ENCODE measurements at places on chromosomes 1 and 21.

DNA sequence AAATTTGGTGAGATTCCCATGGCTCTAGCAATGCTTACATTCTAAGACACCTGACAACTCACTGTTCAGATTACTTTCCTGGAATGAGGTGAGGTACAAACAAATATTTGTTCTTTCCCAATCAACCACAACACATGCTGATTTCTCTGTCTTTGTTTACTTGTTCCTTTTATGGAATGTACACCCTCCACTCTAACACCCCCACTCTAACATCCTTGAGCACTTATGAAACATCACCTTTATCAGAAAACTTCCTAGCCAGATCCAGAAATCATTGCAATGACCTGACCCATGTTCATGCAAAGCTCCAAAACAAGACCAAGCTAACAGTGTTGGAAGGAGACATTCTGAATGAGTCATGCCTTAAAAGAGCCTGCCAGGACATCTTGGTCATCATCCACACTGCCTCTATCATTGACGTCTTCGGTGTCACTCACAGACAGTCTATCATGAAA is 35.5 kb downstream of the HSD3B1 start:
- no peak for DNase-seq

DNA sequence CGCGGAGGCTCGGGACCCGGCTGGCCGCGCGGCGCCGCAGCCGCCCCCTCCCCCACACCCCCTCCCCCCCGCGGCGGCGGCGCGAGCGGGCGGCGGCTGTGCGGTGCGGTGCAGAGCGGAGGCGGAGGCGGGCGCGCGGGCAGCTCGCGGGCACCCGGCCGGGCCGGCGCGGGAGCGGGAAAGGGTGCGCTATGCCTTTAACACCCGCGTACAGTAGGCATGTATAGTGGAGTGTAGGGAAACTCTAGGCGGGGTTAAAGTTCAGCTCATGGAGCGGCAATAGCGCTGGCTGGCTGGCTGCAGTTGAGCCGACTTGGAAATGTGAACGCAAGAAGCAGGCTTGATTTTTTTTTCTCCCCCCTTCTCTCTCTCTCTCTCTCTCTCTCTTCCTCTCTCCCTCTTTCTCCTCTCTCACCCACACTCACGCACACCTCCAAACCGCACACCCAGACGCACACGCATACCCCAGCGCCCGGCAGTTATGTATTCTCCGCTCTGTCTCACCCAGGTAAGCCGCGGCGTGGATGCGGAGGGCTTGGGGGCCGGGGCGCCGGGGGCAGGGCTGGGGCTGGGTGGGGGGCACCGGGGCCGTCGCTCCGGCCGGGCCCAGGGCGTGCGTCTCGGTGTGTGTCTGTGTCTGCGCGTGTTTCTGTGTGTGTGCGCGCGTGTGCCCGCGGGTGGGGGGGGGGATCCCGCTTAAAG is at the start of gene NFIA:
Gene NFIA, plus strand, starts transcription at position 251 of the 702 bp plus-strand sequence.
- no peak for DNase-seq

DNA sequence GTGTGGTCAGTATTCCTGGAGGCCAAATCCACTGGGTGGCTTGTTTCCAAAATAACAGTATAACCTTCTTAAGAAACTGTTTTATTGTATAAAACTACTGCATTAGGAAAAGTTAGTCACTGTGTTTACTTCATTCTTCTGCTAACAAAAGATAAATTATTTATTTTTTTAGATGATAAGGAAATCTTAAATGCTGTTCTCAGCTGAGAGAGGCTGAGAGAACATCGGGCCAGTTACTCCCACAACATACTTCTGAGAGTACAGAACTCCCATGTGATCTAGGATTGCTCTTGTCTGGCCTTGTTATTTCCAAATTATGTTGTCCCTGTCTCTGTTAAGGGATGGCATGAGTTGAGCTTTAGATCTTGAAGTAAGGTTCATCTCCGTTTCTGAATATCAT is 96.7 kb upstream of the CXADR start:
- no peak for DNase-seq

DNA sequence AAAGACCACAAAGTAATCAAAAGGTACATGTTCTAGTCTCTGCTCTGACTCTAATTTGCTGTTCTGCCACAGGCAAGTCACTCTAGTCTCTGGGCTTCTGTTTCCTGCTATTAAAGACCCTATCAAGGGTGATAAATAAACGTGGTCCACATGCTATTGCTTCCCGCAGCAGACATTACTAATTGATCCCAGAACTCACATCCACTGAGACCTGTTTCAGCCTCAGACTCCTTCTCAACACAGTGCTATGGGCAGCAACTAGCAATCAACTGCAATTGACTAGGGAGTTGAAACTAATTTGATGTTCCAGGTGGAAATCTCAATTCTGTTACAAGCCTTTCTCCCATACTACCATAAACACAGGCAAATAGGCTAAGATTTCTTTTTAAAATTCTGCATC is 150.5 kb downstream of the KAZN start:
- no peak for DNase-seq

- no peak for DNase-seq
Measured at GRCh38 chr1:166114419-166114818, 52.4 kb downstream of the FAM78B start.

DNA sequence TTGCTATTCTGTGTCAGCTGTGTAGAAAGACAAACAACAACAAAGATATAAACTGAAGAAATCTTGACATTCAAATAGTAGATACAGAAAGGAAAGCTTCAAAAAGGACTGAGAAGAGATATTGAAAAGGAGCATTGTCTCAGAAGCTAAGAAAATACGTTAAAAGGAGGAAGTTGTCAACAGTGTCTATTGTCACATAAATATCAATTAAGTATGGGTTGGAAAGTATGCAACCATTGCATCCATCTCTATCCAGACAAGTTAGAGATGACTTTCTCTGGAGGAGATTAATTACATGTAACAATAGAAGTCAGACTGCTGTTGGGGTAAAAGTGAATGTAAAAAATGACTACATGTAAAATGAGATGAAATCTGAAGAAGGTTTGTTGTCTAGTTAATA is 29.7 kb upstream of the BRINP3 start:
- no peak for DNase-seq

DNA sequence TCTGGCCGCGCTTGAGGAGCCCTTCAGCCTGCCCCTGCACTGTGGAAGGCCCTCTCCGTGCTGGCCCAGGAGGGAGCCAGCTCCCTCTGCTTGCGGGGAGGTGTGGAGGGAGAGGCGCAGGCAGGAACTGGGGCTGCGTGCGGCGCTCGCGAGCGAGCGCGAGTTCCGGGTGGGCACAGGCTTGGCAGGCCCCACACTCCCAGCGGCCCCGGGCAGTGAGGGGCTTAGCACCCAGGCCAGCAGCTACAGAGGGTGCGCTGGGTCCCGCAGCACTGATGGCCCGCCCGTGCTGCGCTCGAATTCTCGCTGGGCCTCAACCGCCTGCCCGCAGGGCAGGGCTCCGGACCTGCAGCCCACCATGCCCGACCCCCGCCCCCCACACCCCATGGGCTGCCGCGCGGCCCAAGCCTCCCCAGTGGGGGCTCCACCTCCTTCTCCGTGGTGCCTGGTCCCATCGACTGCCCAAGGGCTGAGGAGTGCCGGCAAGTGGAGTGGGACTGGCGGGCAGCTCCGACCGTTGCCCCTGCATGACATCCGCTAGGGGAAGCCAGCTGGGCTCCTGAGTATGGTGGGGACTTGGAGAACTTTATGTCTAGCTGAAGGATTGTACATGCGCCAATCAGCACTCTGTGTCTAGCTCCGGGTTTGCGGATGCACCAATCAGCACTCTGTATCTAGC is 46.0 kb downstream of the COL24A1 start:
- no peak for DNase-seq

GRCh38 chr1:52683367-52683940 is 14.7 kb downstream of the COA7 start:
- no peak for DNase-seq

Data from stimulated activated CD8-positive, alpha-beta memory T cell treated with anti-CD3 and anti-CD28 coated beads, Interleukin-2, amount 100 ng/mL, for 48 hours (primary cell).